Stimulated activated CD8-positive, alpha-beta memory T cell treated with anti-CD3 and anti-CD28 coated beads, Interleukin-4, amount 100 ng/mL, for 24 hours (primary cell): ENCODE measurements at places on chromosomes 5 and 9.

GRCh38 chr9:88938189-88938588, 53.1 kb upstream of the S1PR3 start:
- DNase-seq = no peak

- DNase-seq = no peak
Measured at GRCh38 chr9:117354244-117354847, 60.5 kb downstream of the ASTN2 start.

GRCh38 chr5:39264528-39264927, 45.2 kb upstream of the FYB1 start:
- no peak for DNase-seq

DNA sequence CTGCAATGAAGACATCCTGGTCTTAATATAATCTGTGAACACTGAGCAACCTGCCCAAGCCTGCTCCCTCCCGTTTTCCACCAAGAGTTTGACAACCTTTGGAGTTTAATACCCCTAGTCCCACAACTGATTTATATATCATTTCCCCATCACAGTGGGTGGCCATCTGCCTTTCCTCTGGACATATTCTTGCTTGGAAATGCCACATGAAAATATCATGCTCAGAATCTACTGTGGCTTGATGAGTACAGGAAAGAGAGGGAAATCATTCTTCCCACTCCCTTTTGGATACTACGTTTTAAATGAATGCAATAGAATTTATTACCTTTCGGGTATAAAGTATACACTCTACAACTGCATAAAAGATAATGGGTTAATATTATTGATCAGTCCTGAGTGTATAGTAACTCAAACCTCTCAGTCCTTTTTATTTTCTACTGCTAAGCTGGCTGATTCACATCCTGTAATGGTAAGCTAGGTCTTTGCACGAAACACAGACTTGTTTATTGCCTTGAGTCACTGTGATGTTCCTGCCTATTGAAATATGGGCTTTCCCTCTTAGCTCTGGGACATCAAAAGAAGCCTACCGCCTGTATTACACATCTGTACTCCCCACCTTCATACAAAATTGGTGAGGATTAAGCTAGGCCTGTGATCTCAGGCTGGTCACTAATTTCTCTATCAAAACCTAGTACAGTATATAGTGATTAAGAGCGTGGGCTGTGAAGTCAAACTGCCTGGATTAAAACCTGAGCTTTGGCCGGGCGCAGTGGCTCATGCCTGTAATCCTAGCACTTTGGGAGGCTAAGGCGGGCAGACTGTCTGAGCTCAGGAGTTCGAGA, 67.6 kb upstream of the NR5A1 start:
- no peak for DNase-seq

DNA sequence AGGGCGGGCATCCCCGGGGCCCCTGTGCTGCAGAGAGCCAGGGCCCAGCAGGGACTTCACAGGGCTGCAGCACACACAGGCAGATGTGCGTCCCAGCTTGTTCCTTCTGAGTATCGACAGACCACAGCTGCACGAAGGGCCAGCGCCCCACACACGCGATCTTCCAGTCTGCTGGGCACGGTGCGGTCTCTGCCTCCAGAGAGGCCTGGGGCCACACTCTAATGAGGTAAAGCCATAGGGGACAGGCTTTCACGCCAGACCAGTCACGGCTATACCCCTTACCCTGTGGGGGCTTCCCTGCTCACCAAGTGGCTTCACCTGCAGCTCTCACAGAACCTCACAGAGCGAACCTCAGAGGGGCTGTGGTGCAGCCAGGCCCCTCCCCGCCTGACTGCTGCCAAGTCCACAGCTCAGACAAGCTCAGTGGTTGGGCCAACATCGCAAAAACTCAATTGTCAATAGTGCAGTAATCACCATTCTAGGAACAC, 82.2 kb downstream of the SHB start:
- no peak for DNase-seq

- no peak for DNase-seq
Measured at GRCh38 chr9:82147798-82148425, 159.3 kb downstream of the SPATA31D1 start.
